NCI-H1417 (cell line): ENCODE measurements at places on chromosomes 2 and 18.

DNA sequence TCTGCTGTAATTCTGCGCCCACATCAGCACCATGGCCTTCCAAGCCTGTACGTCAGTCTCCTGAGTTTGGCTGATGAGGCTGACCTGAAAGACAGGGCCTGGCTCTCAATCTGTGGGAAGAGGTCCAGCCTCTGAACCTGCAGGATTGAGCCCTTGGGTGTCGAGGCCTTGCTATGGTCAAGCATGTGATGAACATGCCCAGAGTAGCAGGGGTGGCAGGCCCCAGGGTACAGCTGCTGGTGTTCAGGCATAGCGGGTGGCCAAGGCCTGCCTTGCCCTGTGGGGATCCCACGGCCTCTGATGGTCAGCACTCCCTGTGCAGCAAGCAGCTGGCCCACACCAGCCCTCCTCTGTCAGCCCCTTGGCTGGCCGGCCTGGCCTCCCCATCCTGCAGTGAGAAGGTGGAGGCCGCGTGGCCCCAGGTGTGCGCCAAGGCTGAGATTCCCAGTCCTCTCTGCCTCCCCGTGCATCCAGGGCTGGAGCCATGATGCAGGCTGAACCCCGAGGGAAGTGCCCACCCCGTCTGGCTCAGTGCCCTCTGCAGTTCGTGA is 298.4 kb downstream of the NDUFA10 start:
- DNase-seq: no peak

- DNase-seq: no peak
Observed at GRCh38 chr2:119674711-119675500, 4.1 kb upstream of the TMEM177 start.

- no peak for DNase-seq
Observed at GRCh38 chr18:73118121-73118816, 250.5 kb upstream of the NETO1 start.

DNA sequence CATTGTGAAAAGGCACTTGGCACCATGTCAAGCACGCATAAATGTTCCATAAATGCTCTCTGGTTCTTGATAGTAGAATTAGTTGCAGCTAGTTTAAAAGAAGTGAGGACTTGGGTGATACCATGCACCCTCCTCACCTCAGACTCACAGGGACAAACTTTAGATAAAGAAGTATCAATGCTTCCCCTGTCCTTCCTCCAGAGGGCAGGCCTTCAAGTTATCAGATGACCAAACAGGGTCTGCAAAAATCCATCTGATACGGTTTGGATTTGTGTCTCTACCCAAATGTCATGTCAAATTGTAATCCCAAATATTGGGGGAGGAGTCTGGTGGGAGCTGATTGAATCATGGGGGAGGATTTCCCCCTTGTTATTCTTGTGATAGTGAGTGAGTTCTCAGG is 54.1 kb downstream of the C1QL2 start:
- DNase-seq: no peak

DNA sequence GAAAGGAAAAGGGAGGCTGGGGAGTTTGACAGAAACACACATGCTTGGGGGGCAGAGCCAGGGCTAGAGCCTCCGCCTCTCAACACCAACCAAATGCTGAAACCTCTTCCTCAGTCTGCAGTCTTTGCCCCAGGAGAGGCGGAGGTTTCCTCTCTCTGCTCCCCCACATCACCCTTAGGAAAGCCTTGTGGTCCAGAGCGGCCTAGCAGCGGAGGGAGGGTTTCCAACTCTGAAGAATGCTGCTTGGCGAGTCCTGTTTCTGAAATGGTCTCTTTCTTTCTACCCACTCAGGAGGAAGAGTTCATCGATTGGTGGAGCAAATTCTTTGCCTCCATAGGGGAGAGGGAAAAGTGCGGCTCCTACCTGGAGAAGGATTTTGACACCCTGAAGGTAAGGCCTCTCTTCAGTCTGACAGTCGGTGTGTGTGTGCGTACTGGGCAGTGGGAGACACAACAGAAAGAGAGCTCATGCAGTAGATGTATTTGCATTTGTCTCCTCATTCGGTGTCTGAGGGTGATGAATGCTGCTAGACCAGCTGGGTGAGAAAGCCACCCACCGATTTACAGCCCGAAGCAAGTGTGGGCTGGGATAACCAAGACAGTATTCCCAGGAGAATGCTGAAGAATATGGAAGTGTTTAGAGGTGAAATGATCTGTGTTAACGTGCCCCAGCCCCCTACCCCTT is 190.5 kb downstream of the DYSF start:
- no peak for DNase-seq

DNA sequence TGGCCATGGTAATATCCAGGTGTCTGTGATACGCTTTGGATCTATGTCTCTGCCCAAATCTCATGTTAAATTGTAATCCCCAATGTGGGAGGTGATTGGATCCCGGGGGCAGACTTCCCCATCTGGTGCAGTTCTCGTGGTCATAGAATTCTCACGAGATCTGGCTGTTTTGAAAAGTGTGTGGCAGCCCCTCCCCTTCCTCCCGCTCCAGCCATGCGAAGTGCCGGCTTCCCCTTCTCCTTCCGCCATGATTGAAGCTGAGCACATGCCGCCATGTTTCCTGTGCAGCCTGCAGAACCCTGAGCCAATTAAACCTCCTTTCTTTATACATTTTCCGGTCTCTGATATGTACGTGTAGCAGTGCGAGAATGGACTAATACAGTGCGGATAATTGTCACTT is 42.5 kb downstream of the GPC1 start:
- no peak for DNase-seq

DNA sequence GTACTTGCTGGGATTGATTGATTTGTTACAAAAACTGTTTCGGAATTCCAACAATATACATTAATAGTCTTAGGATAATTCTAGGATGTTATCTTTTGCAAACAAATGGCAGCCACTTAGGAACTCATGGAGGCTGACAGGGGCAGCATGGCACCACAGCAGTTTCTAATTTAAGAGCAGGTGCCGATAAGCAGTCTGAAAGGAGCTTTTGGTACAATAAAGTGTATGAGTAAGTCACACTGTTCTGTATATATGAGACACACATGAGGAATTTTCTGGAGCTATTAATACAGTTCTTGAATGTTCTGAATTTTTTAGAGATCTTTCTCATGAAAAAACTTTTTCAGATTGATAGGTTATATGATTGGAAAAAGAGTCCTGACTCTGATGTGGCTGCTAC is 52.2 kb downstream of the EIF5B start:
- DNase-seq: no peak

- no peak for DNase-seq
Observed at GRCh38 chr2:19041434-19042041, 316.9 kb downstream of the OSR1 start.

- no peak for DNase-seq
Observed at GRCh38 chr18:10036479-10036878, 122.7 kb downstream of the VAPA start.

GRCh38 chr18:73232933-73233332 is 365.1 kb upstream of the NETO1 start:
- DNase-seq: no peak

- no peak for DNase-seq
Observed at GRCh38 chr2:22579341-22579740, 805.6 kb upstream of the KLHL29 start.

DNA sequence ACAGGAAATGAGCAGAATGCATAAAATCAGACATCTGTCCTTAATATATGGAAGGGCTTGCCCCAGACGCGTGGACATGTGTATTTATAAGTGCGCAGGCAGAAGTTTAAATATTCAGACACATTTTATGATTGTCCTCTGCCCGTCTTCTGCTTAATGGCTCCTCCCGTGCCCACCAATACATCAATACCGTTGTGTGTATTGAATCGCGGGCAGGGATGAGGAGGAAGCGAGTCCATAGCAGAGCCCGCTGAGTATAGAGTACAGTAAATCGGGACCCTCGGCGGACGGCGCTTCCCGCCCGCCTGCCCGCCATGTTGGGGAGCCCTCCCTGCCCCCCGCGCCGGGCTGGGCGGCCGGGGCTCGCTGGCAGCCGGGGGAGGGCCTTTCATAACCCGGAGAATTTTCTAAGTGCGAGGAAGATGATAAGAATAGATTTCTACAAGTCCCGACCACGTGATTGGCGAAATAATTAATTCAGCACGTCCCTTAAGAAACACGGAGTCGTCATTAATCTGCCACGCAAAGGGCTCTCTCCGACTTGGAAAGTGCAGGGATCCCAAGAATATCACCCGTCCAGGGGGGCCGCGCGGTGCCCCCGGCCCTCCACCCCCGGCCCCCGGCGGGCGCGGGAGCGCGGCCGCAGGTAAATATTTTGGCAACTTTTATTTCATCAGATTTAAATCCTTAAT is at the start of gene HOXD3:
TSS of gene HOXD3 (plus strand) at position 501 of the 692 bp plus-strand sequence. CDS start 11,808 bp downstream, outside the sequence.
- no peak for DNase-seq

- DNase-seq: no peak
Observed at GRCh38 chr2:188244383-188244782, 47.3 kb upstream of the GULP1 start.
